Fibroblast of pulmonary artery (primary cell): ENCODE measurements at places on chromosomes 2 and 18.
A peak's percentile ranks its signal among the peaks of the same experiment; 100 is the strongest.

DNA sequence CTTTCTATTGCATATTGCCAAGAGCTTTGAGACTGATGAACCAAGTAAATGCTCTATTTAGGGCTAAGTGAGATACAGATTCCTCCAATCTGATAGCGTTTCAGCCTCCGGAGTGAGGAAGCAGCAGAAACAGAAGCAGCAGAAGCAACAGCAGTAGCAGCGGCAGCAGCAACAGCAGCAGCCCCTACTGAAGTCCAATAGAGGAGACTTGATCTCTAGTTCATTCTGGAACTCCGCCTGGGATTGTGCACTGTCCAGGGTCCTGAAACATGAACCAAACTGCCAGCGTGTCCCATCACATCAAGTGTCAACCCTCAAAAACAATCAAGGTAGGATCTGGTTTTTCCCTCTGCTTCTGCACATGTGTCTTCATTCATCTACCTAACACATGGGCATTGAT is at the start of gene DPP10:
Gene DPP10 (plus strand): TSS at position 132 of the 400 bp plus-strand sequence.
- peak; percentile 8 for DNase-seq

GRCh38 chr2:209472112-209472832 is 48.4 kb downstream of the MAP2 start:
- DNase-seq, result peak; percentile 91

GRCh38 chr2:111201214-111201613 is 80.5 kb downstream of the BCL2L11 start:
- no peak for DNase-seq

DNA sequence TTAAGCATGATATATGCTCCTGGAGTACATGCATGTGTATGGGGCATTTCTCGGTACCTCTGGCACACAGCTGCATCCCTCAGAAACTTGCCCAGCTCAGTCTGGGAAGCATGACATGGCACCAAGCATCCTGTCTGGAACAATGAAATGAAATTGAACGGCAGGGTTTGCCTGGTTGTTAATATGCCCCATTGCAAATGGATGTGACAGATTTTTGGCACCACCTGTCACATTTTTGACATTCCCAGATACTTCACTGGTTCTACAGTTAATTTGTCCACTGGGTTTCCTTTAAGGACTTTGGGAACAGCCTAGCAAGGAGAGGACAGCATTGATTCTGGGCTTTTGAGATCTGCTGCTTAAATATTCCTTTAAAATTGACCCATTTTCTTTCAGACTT is 305.8 kb downstream of the TSN start:
- no peak for DNase-seq

- no peak for DNase-seq
These were observed 57.5 kb downstream of the KCTD18 start for GRCh38 chr2:200452377-200452776.

DNA sequence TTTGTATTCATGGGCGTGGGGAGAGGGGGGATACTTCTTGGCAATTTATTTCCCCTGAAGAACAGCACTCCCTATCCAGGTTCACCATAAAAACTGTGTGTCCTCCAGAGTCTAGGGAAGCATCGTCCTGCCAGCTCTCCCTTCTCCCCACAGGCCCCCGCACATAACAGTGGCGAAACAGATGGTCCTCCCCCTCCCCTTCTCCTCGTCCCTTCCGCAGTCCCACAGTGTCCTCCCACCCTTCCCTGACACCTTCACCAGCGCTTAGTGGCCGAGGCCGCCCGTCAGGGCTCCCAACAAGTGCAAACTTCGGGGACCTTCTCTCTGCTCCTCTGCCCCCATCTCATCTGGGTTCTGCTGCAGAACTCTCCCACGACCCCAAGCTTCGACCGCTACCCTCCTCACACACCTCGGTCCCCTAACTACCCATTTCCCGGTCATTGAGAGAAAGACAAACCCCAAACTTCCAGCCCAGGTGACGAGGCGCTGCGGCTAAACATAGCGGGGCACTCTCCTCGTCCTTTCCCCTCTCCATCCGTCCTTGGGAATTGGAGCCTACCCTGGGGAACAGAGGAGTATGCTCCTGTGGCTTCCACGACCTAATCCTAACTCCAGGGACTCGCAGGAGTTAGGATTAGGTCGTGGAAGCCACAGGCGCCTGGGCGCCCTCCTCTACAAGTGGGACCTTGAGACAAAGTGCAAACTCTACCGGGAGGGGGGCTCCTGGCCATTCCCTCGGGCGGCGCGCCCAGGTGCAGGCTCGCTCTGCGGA is 971 bp downstream of the ZNF385B start:
- no peak for DNase-seq

- DNase-seq, result no peak
These were observed 7.3 kb upstream of the ATP5MC3 start for GRCh38 chr2:175188761-175189160.

GRCh38 chr2:96233880-96234316 is 25.3 kb upstream of the STARD7 start:
- DNase-seq, result no peak

GRCh38 chr18:63908858-63909257 is 1.1 kb downstream of the SERPINB10 start:
- no peak for DNase-seq

DNA sequence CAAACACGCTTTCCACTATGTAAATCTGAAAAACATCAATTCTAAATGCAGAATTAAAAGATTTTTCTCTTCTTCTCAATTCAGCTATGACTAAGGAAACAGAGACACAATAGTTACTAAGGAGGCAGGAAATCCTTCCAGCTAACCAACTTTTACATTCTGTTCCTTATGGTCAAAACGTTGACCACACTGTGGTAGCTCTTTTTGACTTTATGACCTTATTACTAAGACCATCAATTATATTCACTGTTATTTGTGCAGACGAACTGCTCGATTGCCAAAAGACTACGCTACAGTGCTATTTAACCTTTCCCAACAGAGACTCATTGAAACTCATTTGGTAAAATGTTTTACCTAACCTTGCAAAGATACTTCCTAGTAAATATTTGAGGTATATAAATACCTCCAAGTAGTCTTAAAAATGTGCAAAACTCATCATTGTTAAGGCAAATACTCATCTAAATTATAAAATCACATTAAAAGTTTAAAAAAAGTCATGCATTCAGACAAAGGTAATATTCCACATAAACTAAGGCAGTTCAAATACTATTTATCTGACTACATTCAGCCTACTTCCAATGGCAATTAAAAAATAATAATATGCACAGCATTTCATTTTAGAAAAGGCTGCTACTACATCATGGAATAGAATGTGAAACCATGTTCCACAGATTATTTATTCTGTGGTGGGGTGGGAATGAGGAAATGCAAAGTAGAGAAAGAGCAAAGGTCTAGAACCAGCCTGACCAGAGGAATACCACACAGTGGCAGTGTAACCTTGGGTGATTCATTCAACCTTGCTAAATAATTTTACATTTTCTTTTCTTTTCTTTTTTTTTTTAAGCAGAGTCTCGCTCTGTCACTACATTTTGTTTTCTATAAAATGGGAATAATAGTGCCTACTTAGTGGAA is 139.9 kb downstream of the THADA start:
- DNase-seq, result peak; percentile 83

- DNase-seq, result peak; percentile 90
These were observed 18.1 kb downstream of the NABP1 start for GRCh38 chr2:191696001-191696400.

GRCh38 chr2:43699761-43700160 is 23.5 kb upstream of the C1GALT1C1L start:
- DNase-seq, result no peak

DNA sequence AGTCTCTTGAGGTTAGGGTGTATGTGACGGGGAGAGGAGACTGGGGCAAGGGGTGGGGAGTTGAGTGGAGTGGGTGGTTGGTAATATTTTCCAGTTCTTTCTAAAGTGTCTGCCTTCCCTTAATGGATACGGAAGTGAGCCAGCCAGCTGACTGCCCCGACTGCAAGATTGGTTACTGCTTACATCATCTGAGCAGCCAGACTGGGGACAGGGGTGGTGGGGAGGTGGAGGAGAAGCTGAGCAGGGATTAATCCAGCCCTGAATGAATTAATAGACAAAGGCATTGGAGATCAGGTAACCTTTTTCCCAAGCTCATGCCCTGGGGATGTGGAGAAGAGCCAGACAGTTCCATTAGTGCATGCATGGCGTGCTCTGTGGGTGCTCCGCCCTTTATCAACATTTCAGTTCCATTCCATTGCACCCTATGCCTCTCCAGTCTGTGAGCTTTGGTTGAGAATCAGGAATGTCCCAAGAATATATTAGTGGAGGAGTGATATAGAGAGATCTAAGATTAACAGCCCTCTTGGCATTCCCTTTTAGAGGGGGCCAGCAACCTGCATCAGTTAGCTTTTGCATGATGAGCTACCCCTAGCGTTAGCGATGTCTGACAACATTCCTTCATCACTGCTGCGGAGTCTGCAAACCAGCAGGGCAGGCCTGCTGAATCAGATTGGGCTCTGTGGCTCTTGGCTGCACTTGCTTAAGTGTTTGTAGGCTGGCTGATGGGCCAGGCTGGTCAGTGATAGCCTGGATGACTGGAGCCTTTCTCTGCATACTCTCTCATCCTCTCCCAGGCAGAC is 67.4 kb downstream of the TNP1 start:
- DNase-seq, result peak; percentile 6

- DNase-seq, result no peak
These were observed 3.3 kb upstream of the SATB2 start for GRCh38 chr2:199460846-199461710.
